Erythroblast (primary cell): ENCODE measurements at places on chromosomes 11 and 22.

- DNase-seq, result no peak
Observed at GRCh38 chr11:113396690-113397089, 9.1 kb downstream of the ANKK1 start.

DNA sequence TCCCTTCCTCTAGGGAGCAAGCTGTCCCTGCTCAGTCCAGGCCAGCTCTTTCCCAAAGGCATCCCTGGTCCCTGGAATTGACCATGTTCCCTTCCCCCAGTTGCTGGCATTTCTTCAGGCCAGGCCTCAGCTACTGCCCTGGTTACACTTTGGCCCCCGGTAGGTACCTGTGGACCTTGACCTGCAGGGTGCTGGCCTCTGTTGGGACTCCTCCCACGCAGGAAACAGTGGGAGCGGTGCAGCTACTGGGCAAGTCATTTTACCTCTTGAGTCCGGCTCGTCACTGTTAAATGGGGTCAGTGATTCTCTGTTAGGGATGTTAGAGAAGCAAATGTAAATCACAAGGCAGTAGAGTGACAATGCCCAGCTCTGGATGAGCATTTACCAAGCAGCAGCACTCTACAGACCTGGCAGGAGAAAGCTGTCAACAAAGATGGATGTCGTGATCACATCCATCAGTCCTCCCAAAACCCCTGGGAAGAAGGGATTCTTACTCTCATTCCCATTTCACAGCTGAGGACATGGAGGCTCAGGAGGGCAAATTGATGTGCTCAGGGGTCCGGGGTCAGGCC, 16.9 kb downstream of the MYO7A start:
- no peak for DNase-seq

DNA sequence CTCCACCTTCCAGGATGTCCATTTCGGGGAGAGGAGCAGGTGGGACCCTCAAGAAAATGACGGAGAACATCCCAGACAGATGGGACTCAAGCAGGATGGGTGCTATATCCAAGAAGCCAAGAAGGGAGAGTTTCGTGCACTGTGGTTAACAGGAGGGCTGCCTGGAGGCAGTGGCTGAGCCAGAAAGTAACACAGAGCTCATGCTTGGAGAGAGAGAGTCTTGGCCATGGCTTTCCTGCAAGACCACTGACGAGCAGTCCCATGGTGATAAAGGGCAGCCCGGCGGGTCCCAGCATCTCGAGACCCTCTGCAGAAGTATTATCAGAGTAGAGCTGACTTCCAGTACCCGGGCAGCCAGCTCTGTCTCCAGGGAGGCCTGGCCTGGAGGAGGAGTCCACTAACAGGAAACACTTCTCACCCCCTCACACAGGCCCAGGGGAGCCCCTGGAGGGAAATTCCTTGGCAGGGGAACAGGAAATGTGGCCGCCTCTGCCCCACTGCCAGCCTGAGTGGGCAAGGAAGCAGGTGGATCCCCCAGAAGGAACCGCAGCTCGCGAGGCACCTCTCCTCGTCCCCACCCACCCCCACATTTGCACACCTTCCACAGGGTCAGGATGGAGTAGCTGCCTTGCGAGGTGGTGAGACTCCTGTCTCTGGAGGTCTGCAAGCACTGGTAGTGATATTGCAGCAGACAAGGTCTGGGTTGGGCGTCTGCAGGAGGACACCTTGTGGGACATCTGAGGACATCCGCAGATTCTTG, 32.2 kb downstream of the CYTH4 start:
- no peak for DNase-seq

GRCh38 chr11:11586465-11586864, 35.3 kb downstream of the GALNT18 start:
- DNase-seq, result no peak

DNA sequence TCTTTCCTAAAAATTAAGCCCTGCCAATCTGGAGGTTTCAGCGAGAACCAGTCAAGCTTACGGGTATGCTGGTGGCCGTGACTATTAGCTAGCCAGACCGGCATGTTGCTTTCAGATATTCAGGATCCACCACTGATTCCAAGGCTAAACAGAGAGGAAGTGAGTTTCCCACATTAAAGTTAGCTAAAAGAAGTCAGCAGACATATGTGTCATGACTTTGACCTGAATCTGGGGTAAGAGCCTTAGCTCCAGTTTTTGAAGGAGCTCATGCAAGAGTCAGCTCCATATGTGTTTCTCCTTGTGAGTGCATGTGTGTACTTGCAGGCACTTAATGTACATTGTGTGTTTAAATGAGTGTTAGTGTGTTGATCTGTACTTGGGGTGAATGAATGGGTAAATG, 1.4 kb downstream of the ZFPL1 start:
- no peak for DNase-seq
